ENCODE measurements at places on chromosomes 11 and 22.

DNA sequence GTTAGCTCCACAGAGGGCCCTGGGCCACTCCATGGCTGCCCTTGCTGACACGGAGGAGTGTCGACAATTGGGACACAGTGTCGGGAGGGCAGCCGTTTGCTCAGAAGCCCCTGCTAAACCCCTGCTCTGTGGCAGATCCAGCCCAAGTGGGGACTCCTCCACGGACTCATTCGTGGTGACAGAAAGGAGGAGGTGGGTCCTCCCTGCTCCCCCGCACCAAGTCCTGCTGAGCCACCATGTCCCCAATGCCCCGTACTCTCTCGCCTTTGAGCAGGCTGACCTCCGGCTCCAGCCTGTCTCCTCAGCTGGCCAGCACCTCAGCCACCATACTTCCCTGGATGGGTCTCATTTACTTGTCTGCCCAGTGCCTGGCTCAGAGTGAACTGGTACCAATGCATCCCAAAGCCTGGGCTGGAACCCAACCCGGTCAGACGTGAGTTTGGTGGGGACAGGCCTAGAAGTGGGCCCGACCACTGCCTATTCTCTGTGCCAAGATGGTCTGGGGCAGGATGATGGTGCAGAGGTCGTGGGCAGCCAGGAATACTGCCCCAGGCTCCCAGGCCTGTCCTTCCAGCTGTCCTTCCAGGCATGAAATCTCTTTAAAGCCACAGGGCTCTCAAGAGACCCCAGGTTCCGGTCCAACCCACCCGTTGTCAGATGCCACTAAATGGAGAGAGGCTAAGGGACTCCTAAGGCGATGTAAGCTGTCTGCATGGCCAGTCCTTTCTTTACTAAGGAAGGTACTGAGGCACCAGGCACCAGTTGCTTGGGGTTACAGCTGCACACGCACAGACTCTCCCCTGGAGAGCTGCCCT, 4.3 kb downstream of the CBX6 start:
- DNase-seq, result no peak

DNA sequence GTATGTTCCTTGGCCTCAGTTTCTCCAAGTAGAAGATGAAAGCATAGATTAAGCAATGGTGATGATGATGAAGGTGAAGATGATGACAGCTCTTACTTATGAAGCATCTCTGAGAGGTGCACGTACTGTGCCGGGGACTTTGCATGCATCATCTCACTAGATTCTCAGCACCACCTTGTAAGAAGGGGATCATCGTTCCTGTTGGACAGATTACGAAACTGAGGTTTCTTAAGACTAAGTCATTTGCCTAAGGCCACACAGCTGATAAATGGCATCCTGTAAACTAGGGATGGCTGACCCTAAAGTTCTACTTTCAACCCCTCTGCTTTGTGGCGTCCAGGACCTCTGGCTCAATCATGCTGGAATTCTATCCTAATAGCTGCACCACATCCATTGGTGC, 8.7 kb downstream of the MS4A15 start:
- DNase-seq, result no peak

DNA sequence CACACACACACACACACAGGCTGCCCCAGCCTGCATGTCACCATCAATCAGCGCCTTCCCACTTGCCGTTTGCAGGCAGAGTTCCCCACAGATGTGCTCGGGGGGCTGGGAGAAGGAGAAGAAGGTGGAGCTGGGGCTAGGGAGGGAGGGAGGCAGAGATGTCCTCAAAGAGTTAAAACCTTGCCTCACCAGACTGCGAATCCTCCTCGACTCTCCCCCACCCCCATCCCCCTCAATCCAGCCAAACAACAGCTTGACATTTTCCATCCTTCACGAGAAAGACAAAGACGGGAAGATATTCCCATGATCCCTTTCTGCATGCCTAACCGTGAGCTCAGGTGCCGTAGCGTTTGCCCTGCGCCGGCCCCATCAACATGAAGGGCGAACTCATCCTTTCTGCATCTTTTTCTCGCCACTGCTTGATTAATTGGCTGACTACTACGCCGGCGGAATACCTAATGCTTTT, 365.5 kb downstream of the MIAT start:
- DNase-seq, result no peak

GRCh38 chr11:78562398-78562797, 12.3 kb downstream of the NARS2 start:
- DNase-seq, result no peak

GRCh38 chr11:82012276-82012675, 721.4 kb downstream of the FAM181B start:
- no peak for DNase-seq

- no peak for DNase-seq
Observed at GRCh38 chr11:101336155-101336554, 206.5 kb upstream of the PGR start.

GRCh38 chr22:44780876-44781449, 28.6 kb downstream of the ARHGAP8 start:
- DNase-seq, result no peak

- DNase-seq, result peak; percentile 17
Observed at GRCh38 chr22:23036684-23037428, 33.5 kb upstream of the GNAZ start.

DNA sequence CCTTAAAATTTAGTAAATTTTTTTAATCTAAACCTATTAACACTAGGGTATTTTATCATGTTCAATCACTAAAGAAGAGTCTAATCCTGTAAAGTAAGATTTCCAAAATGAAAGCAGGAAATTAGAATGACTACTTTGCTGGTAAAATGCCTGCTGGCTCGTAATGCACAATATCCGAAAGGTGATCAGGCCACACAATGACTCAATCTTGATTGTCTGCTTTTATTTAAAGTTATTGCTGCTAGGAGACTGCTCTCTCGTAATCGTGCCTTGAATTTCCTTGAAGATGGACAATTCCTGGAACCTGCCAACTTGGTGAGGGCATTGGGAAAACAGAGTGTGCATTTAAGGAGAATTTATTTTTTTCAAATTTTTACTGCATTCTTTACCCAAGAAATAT, 1786.5 kb upstream of the RAG2 start:
- DNase-seq, result no peak

- no peak for DNase-seq
Observed at GRCh38 chr11:17547932-17548331, 873 bp downstream of the OTOG start.

DNA sequence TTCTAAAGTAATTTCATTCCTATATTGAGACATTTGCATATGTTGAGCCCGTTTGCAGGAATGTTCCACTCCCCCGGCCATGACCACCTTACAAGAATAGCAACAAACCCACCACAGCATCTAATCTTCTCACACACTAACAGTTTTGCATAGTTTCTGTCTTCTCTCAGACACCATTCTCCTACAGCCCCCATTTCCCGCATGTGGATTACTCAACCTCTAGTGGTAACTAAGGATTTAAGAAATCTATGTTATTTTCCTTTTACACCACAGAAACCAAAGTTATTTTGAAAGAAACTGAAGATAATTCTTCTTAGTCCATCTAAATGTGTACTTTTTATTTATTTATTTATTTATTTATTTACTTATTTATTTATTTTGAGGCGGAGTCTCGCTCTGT, 2.3 kb downstream of the MS4A4E start:
- no peak for DNase-seq

GRCh38 chr11:114366331-114367243, 33.7 kb downstream of the C11orf71 start:
- DNase-seq, result no peak

- DNase-seq, result no peak
Observed at GRCh38 chr11:27938011-27938410, 169.9 kb downstream of the KIF18A start.

- DNase-seq, result no peak
Observed at GRCh38 chr11:117946156-117946841, 17.1 kb upstream of the TMPRSS13 start.

- DNase-seq, result no peak
Observed at GRCh38 chr11:59403546-59403945, 22.7 kb downstream of the OR5A2 start.

GRCh38 chr11:62069374-62069773, 54.4 kb upstream of the INCENP start:
- DNase-seq, result no peak

- DNase-seq, result no peak
Observed at GRCh38 chr11:107691000-107691750, 20.7 kb downstream of the SLN start.

GRCh38 chr11:44328138-44328660, 18.3 kb upstream of the ALX4 start:
- no peak for DNase-seq

- DNase-seq, result no peak
Observed at GRCh38 chr11:105357764-105358163, 218.2 kb upstream of the CARD18 start.

GRCh38 chr11:35265755-35266454, 126.9 kb downstream of the CD44 start:
- DNase-seq, result no peak
